ENCODE measurements at places on chromosomes 6 and 20.

GRCh38 chr6:117456998-117457397 lies 25.5 kb upstream of the DCBLD1 start:
- DNase-seq = no peak

GRCh38 chr6:87391334-87391733 lies 16.4 kb upstream of the CFAP206 start:
- DNase-seq = no peak

DNA sequence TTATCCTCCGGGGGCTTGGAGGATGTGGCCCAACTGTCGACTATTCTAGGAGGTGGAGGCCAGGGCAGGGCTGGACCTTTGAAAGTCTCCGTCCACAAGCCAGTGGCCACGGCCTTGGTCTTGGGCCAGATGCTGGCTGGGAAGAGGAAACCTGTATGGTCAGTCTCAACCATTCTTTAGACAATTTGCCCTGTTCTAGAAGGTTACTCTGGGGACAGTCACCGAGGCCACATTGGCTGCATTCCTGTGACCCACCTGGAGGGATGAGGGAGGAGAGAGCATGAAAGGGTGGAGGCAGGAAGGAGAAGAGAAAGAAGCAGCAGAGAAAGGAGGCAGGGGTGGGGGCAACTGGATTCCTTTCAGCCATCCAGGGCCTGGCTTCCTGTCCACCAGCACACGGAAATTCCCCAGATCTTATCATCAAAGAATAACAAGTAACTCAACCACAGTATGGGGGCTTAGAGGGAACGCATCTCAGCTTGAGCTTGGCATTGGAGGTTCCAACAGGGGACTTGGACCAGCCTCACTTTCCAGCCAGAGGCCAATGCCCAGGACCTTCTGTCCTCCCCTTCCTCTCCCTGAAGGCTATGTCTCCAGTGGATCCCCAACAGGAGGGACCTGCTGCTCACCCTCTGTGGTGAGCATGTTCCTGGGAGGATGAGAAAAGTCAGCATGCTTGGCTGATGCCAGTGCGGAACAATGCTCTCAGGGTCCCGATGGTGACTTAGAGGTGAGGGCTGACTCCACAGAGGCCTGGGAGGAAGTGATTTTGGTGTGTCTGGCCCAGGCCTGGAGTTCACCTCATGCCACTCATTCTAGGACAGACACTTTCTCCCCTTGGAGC lies 30.4 kb downstream of the TGM2 start:
- no peak for DNase-seq

DNA sequence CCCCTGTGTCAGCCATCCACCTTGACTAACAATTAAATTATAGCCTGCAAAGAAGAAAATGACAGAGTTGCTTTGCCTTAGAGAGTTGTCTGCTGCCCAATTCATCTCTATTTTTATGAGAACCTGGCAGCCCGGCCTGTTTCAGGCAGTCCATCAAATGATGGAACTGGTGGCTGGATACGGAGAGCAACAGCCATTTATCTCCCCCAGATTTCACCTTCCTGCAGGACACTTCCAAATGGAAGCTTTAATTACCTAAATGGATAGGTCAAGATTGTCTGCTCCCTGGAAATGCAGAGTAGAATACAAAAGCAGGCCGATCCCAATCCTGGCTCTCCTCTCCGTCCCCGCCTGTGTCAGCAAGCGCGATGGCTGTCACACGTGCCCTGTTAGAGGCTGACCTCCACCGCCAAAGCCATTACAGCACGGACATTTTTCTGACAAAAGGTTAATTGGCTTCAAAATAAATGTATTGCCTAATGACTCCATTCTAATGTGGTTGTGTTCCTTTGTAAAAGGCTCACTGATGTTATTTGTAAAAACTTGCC lies 86.7 kb downstream of the PACRG start:
- DNase-seq = no peak

GRCh38 chr6:156269751-156270369 lies 507.3 kb upstream of the ARID1B start:
- no peak for DNase-seq

DNA sequence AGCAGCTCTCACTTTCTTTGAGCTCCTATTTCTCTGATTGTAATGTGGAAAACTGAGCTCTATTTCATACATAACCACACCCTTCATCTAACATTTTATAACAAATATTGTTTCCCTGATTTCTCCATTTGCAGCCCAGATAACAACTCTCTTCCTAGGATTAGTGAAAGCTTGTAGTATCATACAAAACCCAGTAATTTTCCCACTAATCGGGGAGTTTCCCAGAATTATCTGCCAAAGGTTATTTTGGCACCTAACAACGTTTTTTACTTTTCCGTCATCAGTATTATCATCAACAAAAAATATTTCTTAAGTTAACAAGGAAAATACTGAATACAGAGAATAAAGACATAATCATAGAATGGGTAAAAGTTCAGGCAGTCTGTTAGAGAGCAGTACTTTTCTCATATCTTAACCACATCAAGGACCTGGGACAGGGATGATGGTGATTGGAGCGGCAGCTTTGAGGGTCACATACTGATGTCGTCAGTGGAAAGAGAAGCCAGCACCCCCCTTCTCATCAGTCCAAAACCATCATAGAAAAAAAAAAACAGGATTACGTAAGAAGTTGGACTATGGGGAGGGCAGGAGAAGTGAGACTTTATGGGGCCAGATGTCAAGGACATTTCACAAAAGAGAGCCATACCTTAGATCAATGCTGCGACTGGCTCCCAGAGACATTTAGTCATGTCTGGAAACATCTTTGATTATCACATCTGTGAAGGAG lies 166.1 kb upstream of the TNFAIP3 start:
- DNase-seq = no peak

DNA sequence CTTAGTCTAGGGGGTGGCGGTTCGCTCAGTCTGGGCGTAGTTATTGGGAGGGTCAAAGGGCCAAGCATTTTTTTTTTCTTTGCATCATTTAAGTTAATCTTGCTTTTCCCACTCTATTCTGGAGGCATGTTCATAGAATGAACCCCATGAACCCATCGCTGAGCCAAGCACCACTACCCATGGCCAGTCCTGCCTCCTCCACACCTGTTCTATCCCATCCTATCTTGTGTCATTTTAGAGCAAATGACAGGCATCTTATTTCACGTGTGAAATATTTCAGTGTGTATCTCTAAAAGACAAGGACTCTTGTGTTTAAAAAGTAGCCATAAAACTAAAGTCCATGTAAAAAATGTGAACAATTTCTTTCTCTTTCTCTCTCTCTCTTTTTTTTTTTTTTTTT lies 13.9 kb downstream of the SRC start:
- no peak for DNase-seq

DNA sequence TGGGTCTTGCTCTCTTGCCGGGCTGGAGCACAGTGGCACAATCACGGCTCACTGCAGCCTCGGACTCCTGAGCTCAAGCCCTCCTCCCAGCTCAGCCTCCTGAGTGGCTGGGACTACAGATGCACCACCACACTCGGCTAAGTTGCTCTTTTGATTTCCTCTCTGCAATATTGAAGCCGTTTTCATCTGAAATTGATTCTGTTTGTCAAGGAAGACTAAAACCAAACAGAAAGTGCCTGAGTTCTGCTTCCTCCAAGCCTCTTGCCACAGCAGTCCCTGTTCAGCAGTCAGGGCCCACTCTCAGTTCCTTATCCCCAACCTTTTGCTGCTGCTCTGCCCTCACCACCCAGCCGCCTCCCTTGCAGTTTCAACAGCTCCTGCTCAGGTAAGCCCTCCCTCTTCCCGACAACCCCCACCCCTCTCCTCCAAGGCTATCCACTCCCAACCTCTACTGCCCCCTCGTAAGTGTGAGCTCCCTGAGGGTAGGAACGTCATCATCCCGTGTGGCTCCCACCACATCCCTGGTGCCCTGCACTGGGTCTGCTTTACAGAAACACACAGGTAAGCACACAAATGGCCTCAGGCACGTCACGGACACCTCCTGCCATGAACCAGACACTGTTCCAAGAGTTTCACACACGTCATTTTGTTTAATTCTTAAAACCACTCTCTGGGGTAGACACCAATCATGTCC lies 70.7 kb upstream of the TAB2 start:
- no peak for DNase-seq

GRCh38 chr6:160360955-160361354 lies 12.8 kb downstream of the SLC22A3 start:
- no peak for DNase-seq

GRCh38 chr6:130547723-130548122 lies 181.9 kb downstream of the TMEM200A start:
- DNase-seq = no peak

DNA sequence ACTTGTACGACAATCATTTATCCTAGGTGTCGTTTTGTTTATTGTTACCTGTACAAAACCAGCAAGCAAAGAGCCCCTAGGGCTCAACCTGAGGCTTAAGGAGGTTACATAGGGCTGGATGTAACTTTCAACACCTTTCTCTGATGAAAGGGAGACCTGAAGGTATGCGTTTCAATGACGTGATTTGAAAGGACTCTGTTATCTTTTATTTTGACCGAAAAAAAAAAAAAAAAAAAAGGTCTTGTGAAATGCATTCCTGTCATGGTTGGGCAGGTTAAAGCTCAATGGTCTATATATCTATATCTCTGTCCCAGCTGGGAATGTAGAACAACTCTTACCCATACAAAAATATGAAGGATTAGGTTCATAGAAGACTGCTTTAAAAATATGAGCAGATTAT lies 78.7 kb upstream of the SASH1 start:
- DNase-seq = no peak

DNA sequence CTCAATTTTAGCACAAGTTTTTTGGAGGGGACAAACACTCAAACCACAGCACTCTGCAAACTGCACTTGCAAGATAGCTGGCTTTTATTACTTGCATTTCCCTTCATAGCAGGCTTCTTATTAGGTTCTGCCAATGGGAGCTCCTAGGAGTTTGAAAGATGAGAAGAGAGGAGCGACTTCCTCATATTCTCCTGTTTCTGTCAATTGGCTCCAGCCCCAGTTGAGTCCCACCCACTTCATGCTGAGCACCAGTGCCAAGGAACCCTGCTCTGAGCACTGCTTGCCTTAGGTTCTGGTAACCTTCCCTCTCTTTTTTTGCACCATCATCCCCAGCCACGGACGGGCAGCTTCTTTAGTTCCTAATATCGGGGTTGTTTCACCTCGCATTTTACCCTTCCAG lies 67.9 kb downstream of the PSMB1 start:
- DNase-seq = no peak

DNA sequence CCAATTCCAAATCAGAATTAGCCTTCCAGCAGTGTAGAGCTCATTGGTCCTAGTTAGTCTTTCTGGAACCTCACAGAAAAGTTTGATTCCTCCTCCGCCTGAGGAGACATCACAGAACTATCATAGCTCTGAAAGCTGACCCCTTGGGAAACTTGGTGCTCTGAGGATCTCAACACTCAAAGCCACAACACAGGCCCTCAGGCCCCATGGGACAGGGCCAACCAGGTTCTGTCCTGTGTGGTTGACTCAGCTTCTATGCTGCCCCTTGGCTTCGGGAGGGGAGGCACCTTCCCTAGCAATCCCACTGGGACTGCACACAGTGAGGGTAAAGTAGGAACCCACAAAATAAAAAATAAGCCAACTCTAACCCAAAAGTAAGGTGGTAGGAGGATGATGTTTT lies 237.5 kb upstream of the ECI2 start:
- DNase-seq = no peak

GRCh38 chr6:30793521-30794194 lies 49.3 kb upstream of the IER3 start:
- DNase-seq = no peak

- no peak for DNase-seq
Observed at GRCh38 chr6:47631269-47631772, 67.1 kb upstream of the ADGRF4 start.

GRCh38 chr6:44020148-44020547 lies 107.1 kb downstream of the MRPL14 start:
- DNase-seq = no peak

- no peak for DNase-seq
Observed at GRCh38 chr6:150088481-150089154, 19.7 kb upstream of the ULBP3 start.

- no peak for DNase-seq
Observed at GRCh38 chr6:43074847-43075669, 1.1 kb upstream of the PTK7 start.
